SW480 (cell line): ENCODE measurements at places on chromosomes 1 and 21.

DNA sequence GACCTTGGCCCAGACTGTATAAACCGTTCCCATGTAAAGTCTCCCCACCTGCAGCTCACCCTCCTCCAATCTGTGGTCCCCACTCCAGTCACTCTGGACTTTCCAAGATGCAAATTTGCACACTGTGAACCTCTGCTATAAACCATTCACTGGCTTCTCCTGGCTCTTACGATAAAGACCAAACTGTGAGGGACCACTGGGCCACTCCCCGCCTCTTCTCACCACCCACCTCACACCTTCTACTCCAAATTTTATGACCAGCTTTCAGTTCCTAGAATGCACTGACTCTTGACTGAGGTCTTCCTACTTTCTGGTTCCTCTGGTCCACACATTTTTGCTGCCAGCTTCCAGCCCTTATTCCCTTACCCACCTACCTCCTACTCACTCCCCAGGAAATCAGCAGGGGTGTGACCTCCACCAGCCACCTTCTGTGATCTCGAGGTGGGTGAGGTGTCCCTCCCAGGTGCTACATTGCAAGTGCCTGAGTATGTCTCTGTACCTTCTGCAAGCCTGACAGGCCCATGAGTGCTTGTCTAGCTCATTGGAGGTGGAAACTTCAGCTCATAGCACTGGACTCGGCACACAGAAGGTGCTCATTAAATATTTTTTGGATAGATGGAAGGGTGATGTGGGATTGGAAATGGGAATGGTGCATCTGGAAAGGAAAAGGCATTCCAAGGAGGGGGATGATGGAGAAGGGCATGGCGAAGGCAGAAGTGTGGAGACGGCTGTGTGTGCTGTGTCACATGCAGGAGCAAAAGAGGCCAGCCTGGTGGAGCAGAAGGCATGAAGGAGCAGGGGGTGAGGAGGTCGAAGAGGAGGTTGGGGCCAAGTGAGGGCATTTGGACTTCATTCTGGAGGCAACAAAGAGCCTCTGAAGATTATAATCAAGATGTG is 15.6 kb upstream of the CSF1 start:
- DNase-seq, result no peak

DNA sequence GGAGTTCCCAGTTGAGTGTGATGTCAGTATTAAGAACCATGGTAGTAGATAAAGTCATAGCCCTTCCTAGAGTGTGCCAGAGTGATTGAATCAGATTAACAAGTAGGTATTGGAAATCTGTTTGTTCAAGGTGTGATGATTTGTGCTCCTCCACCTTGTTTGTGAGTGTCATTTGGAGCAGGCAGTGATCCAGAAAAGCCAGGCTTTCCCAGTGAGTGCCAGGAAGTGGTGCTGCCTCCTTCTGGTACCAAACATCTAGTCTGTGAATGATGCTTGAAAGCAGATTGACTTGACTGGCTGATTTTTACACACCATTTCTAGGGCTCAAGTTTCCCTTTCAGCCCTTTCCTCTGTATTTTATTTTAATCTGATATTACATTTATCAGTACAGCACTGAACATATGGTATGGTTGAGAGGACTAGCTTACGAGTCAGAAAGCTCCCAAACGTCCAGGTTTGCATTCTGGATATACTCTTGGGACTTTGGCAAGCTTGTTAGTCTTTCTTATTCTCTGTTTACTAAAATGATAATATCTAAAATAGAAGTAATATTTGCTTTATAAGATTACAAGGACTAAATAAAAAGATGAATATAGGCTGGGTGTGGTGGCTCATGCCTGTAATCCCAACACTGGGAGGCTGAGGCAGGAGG is 100.7 kb downstream of the PATJ start:
- no peak for DNase-seq

GRCh38 chr1:15522551-15522950 is 1.5 kb downstream of the CASP9 start:
- no peak for DNase-seq

- no peak for DNase-seq
These were observed 79.9 kb downstream of the CLIC4 start for GRCh38 chr1:24825174-24825573.

DNA sequence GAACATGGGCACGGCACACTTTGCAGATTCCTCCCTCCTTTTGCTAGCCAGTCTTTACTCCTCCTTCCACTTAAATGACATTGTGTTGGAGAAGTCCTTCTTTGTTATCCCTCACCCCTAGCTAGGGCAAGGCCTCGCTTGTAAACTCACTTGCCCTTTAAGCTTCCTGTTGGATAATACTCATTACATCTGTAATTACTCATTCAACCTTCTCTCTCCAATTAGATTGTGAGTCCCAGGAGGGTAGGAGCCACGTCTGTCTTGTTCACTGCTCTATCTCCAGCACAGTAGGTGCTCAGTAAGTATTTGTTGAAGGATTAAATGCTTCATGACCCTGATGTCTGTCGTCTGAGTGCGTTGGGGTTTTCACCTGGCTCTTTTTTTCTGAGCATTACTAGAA is 98.7 kb upstream of the USP24 start:
- no peak for DNase-seq

GRCh38 chr1:84846387-84846786 is 46.6 kb downstream of the LPAR3 start:
- no peak for DNase-seq

DNA sequence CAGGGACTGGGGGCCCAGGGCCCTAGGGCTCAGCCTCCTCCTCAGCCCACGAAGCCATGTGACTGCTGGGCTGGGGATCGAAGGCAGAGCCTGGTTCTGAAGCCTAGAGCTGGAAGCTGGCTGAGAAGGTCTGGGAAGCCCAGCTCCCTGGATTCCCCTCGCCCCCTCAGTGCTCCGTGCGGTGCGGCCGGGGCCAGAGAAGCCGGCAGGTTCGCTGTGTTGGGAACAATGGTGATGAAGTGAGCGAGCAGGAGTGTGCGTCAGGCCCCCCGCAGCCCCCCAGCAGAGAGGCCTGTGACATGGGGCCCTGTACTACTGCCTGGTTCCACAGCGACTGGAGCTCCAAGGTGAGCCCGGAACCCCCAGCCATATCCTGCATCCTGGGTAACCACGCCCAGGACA is 9.1 kb downstream of the ADAMTSL4 start:
- DNase-seq, result no peak

- no peak for DNase-seq
These were observed 275.6 kb downstream of the FOXD2 start for GRCh38 chr1:47713333-47713953.

GRCh38 chr1:111770916-111771315 is 15.2 kb downstream of the DDX20 start:
- DNase-seq, result no peak

GRCh38 chr1:209363112-209363511 is 220.4 kb upstream of the CAMK1G start:
- DNase-seq, result no peak

DNA sequence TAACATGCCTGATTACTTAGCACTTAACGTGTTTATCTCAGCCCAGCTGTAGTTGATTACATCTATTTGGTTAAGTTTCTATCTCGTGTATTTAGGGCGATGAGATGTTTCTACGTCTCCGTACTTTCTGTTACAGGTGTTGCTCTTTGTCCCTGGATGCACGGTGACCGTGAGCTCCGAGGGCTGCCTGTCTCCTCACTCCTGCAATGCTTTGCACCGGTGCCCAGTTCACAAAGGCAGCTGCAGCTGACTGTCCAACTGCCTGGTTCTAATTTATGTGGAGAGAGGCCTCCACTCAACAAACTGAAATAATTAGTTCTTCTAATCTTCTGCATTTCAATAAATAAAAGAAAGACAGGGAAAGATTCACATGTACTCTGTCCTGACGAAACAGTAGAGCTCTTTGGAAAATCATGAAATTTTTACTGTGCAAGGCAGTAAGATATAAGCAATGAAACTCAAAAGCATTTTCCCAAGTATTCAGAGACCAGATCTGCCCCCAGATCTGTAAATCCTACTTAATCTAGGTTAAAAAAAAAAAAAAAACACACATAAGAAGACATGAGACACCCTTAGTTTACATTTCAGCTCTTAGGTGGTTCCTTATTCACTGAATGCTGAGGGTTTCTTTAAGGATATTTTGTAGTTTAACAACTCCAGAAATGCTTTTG is 108.2 kb downstream of the TGFBR3 start:
- no peak for DNase-seq

DNA sequence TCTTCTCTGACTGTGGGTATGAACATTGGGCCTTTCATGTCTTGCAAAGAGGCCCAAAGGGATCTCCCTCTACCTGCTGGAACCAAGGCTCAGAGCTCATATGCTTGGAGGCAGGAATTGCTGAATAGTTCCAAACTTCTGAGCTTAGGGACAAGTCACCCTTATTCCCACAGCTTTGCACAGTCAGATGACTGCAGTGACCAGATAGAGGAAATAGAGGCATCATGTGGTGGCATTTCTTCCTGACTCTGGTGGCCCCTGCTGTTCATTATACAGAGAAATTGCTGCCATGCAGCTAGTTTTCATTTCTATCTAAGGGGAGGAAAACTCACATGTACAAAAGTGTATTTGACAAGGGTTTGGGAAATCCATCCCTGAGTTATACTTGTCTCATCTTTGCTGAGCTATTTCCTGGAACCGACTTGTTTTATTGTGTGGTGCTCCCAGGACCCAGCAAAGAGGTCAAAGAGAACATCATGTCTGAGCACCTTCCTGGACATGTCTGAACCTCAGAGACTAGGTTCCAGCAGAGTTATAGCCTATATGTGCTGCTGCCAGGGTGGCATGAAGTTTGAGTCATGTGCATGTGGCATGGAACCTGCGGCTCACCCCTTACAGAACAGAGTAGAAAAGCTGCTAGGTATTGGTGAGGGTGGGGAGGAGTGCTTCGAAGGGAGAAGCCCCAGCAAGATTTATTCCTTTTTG is 131.2 kb downstream of the PIK3R3 start:
- DNase-seq, result no peak

- no peak for DNase-seq
These were observed 150.6 kb upstream of the HOOK1 start for GRCh38 chr1:59664166-59664565.

DNA sequence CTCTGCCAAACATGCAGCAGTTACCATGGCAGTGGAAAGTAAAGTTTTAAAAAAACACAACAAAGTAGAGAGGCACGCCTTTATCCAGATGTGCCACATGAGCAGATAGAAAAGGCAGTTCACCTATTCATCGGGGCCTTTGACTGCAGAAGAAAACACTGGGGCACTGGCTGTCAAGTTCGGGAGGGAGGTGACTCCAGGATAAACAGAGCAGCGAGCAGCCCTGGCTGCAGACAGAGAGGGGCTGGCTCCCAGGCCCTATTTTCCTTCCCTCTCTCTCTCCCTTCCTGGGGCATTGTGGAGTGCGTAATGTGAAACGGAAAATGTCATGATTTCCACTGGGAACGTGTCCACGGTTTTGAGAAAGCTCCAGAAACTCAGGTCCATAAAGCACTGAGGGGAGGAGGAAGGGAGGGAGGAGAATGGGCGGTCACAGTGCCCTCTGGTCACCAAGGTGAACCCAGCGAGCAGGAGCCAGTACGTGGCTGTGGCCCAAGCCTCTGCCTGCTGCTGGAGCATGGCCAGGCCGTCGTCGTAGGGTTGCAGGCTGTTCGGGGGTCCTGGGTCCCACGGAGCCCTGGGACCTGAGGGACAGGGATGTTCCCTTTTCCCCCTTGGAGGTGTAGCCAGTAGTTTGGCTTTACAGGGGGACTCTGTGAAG is 114.7 kb upstream of the IRF2BP2 start:
- DNase-seq, result peak; percentile 63

GRCh38 chr1:112054510-112054909 is 65.0 kb upstream of the KCND3 start:
- DNase-seq, result no peak

DNA sequence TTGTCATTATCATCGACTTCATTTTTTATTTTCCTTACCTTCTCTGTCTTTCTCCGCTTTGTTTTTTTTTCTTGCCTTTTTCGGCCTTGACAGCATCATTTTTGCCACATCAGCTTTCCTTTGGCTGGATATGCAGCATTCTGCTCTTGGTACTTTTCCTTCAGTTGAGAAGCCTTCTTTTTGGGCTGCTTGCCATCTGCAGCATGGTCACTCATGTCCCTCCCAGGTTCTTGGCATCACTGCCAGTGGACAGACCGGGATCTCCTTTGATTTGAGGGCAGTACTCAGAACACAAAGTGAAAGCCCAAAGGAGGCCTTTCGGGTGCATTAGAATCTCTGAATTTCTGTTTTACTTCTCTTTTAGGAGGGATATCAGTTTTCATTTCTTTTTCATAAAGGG is 3.7 kb upstream of the PARP1 start:
- DNase-seq, result no peak

- no peak for DNase-seq
These were observed 55.3 kb downstream of the ETS2 start for GRCh38 chr21:38861056-38861455.

DNA sequence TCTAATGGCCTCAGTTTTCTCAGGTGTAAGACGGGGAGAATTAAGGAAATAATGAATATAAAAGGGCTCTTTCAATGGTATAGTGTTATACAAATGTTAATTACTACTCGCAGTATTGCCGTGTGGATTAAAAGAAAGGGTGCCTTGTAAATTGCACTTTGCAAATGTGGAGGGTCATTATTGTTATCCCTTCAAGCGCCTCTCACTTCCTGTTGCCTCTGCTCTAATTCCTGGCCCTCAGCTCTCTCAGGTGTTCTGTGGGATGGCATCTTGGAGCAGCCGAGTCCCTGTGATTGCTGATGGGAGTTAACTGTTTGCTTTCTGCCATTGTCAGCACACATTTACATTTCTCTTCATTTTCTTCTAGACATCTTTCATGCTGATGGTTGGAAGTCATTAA is 7.1 kb upstream of the S100A11 start:
- no peak for DNase-seq
